ENCODE measurements at places on chromosomes 5 and 9.

DNA sequence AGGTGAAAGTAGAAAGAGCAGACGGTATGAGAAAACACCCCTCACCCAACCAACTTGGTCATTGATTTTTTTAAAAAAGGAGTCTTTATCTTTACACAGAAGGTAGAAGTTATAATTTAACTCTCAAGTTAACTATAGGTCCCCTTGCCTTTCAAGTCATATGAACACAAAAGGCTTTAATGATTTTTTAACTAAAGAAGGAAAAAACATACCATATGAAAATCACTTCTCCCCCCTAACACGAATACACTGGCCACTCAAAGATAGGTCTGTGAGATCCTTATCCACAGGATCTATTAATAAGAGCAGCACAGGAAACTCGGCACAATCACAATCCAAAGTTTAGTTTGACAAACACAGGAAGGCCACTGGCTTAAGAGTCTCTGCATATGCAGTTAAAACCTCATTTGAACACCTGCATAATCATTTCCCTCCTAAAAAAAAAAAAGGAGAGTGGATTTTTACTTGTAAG, 138.0 kb downstream of the ENC1 start:
- DNase-seq = no peak

- no peak for DNase-seq
Measured at GRCh38 chr9:2234371-2234893, 219.3 kb downstream of the SMARCA2 start.

DNA sequence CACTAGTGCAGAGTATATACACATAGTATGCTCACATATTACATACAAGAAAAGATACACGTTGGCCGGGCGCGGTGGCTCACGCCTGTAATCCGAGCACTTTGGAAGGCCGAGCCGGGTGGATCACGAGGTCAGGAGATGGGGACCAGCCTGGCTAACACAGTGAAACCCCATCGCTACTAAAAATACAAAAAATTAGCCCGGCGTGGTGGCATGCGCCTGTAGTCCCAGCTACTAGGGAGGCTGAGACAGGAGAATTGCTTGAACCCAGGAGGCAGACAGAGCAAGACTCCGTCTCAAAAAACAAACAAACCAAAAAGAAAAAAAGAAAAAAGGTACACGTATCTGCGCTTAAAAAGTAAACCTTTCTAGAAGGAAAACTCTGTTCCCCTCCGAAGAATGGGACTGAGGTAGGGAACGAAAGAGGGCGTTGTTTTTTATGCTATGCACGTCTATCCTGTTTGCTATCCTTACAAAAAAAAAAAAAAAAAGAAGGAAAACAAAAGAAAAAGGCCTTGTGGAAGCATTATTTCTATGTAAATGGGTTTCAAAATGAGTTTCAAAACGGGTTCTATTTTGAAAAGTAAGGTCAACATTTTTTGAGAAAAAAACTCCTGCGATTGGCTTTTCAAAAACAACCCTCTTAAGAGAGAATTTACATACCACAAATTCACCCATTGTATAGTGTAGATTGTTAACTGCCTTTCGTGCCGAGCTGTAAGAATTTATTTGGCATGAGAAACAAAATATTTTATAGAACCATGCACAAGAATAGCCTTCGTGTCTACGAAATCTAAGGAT, 1.2 kb downstream of the AK3 start:
- no peak for DNase-seq

DNA sequence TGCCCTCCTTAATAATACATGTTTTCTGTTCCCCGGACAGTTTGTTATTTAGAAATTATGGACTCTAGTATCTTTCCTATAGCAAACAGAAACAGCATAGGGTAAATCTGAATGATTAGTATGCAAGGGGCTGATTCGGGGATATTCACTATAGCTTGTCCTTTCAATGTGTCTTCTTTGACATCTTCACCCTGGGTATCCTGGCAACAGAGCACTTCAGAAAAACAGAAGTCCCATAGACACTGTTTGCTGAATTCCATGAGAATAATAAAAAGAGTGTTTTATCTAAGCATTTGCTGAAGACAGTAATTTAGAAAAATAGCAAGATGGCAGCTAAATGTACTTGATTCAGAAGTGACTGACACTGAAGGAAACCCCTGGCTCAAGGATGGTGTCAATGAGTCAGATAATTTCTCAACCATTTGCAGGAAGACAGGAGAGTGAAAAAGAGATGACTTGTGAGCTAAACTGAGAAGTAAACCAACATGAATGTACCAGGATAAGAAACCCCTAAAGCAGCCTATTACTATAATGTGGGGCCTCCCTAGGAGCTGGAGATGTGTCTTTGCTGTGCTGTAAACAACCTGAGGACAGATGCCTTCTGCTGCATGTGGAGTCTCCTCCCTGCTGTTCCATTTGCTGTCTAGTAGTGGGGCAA, 246.2 kb downstream of the MAN2A1 start:
- DNase-seq = no peak

DNA sequence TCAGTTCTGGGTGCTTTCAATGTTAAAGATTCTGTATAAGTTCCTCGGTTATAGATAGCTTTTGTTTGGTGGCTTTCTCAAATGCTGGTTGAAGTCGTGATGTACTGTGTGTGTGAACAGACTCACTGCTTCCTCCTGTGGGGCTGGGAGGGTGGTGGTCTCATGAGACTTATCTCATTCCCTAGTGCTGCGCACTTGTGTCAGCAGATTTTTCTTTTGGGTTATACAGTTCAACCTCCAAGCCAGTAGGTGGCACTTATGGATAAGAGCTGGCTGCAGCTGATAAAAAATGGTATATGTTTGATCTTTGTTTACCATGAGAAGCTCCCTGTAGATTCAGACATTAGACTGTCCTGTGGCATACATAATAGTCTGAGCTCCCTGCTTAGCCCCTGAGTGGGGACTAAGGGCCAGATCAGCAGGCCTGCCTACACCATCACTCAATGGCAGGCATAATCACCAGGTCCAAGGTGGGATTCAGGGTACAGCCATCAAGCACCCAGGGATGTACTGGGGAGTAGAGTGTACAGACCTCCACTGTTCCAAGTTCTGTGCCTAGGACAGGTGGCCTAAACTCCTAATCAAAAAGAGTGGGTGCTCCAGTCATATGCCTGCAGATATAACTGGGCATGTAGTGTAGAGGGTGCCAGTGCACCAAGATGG, 174.2 kb downstream of the OXCT1 start:
- DNase-seq = no peak

GRCh38 chr5:179323026-179323870, 22.0 kb downstream of the ADAMTS2 start:
- no peak for DNase-seq

DNA sequence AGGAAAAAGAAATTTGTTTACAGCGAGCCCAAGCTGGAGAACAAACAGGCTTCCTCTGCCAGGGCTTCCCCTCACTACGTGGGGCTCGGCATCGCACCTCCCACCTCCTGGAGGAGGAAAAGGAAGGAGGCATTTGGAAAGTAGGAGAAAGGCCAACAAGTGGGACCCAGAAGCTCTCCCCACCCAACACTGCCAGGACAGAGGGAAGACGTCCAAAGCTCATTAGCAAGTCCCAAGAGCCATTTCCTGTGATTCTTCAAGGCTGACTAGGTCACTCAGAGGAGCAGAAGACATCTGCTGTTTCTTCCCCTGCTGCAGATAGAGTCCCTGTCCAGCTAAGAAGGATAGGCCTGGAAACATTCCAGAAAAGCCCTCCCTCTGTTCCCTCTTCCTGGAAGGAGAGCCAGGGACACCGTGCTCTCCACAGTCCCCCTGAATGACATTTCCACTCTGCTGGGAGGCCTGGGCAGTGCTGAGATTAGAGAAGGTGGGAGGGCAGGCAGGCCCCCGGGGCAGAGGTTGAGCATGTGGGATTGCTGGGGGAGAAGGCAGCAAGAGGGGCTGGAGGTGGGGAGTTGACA, 57.0 kb upstream of the NEURL1B start:
- no peak for DNase-seq

GRCh38 chr5:139638090-139638735, 9.9 kb upstream of the CXXC5 start:
- no peak for DNase-seq

DNA sequence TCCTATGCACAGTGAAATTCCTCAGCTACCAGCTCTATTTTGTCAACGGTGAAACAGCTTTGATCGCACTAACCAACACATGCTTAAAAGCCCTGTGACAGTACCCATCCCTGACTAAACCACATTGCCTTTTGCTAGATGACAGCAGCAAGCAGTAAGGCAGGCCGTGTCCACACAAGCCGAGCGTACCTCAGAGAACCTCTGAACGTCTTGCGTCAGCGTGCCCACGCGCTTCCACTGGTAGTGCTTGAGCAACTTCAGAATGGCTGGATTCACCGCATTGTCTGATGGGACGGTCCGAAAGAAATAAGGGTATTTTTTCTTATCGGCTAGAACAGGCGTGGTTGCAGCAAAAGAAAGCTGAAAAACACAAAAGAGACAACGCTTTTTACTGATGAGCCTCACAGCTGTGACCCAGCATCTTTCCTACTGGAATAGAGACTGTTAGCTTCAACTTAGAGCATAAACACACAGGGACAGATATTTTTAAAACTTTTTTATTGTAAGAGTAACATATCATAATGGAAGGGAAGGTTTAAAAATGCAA, 167.0 kb downstream of the GABBR2 start:
- no peak for DNase-seq

- DNase-seq = no peak
Measured at GRCh38 chr9:136578915-136579649, 33.2 kb upstream of the NOTCH1 start.

DNA sequence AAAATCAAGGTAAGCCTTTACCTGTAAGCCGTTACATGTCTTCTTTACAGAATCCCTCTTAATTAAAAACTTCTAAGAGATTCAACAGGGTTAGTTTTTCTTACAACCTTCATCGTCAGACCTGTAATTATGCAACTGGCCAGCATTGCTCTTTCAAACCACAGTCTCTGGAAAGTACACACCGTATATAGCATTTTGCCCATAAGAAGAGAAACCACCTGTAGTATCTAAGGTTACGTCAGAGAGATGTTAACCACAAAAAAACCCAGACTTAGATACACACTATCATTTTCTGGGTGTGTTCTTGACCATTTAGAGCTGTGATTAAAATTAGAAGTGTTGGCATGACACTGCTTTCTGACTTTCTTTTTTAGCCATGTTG, 140.0 kb downstream of the MUSK start:
- no peak for DNase-seq

- DNase-seq = no peak
Measured at GRCh38 chr5:32233220-32233695, 59.1 kb upstream of the GOLPH3 start.

DNA sequence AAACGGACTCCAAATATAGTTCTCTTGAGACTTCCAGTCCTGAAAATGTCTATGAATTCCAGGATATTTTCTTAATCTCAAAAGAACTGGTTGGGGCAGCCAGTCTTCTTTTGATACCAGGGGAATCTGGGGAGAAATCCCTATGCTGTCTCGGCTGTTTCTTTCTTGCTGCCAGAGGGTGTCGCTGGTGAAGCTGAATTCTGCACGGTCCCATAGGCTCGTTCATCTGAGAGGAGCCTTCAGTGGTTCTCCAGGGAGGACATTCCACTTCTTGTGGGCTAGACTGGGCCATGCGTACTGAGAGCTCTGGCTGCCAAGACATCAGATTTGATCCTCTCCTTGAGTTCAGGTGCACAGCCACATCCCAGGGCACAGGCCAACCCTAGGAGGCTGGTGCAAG, 155.0 kb upstream of the CLINT1 start:
- DNase-seq = no peak

GRCh38 chr9:69393425-69393824, 68.4 kb downstream of the ENTREP1 start:
- no peak for DNase-seq

- DNase-seq = no peak
Measured at GRCh38 chr9:8419596-8420275, 620.2 kb upstream of the DMAC1 start.

DNA sequence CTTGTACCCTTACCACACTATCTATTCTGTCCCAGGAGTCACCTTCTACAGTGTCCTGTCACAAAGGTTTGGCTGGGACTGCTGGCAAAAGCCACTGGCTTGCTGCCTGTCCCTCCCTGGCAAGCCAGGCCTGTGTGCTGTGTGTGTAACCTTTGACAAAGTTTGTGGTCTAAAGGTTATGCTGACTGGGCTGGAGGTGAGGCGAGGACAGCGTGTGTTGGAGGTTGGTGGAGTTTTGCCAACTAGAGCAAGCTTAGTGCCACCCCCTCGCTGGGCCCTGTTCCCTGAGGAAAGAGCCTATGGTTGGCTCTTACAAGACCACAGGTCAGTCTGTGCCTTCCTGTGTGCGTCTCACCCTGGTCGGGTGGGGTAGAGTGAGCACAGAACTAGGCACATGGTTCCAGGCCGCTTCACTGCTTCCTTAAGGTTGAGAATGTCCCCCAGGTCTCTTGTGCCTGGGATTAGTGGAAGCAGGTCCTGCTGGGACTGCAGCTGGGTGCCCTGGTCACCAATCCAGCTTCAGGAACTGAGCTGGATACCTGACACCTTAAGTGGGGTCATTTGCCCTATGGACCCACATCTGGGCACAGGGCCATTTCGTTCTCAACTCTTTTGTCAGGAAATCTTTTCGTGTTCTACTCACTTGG, 152.2 kb downstream of the GADD45G start:
- DNase-seq = no peak
